ENCODE measurements at places on chromosomes 3 and 15.

- DNase-seq: no peak
Measured at GRCh38 chr3:28328188-28329151, 20.1 kb upstream of the ZCWPW2 start.

DNA sequence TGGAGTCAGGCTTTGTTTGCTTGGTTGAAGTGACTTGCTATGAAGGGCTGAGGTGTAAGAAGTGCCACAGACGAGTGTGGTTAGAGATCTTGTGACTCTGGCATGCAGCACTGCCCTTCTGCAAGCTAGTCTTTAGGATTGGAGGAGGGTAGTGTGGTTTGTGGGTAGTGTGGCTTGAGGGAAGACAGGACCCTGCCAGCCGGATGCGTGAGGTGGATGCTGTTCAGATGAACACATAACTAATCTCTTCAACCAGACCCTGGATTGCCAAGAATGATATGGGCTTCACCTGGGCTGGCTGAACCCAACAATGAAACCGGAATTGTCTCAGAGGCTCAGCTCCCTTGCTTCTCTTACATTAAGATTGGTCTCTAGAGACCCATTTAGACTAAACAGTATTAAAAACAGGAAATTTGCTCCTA lies 32.7 kb downstream of the STARD9 start:
- DNase-seq: peak; percentile 15

- no peak for DNase-seq
Measured at GRCh38 chr15:32838820-32839219, 121.0 kb downstream of the GREM1 start.

DNA sequence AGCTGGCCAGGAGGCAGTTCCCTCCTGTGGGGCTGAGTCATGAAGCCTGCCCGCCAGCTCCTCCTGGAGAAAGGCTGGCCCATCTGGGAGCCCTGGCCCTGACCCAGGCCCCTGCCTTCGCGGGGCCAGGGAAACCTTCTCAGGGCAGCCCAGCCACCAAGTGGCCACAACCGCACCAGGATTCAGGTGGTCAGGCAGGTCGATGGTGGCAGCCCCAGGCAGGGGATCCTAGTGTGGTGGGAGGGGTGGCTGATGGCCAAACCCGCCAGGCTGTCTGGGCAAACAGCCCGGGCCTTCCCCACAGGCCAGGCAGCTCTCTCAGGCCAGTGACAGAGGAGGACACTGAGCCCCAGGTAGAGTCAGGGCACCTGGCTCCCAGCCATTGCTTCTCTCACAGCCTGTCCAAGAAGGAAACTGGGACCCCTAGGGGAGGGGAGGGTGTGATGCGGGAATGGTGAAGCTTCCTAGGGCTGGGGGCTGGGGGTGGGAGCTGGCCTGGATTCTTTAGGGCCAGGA lies 1.2 kb downstream of the TWF2 start:
- DNase-seq: no peak

GRCh38 chr15:61275901-61276300 lies 46.8 kb upstream of the RORA start:
- DNase-seq: no peak

- DNase-seq: no peak
Measured at GRCh38 chr15:77859491-77860060, 217.9 kb downstream of the TBC1D2B start.

DNA sequence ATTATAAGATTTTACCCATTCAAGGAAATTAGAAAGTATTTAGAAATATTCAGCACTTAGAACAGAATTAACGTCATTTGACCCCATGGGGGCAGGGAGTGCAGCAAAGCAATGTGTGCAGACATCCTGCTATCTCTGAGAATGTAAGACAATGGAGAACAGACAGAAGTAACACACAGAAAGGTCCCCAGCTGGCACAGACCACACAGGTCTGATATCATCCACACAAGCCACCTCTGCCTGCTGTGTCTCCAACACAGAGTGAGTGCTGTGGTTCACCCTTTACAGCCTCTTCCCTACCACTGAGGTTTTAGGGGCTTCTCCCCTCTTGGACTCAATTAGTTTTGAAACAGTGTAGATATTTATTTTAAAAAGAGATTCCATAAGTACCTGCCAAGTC lies 16.1 kb downstream of the TXNRD3 start:
- DNase-seq: no peak

GRCh38 chr3:8529181-8529637 lies 27.6 kb downstream of the LMCD1 start:
- DNase-seq: no peak

DNA sequence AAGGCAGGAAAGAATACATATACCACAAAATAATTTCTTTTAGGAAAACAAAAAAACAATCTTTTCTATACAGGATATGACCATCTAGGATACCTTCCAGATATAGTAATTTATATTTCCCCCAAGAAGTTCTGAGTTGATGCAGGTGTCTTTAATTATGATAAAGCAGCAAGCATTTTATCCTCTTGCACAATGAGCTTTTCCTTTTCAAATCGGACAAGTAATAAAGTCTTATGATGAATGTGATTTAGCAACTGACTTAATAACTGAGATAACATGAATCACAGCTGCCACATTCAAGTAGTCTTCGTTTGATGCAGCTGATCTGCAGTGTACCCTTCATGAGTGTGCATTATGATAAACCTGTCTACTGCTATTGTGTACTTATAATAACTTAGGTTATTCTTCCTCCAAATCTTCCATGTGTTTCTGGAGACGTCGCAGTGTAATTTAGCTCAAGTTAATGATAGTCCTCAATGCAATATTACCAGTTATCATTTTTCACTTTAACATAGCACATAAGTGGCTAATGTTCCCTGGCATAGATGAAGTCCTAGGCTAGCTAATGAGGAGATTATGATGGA lies 260.3 kb upstream of the MRPL3 start:
- DNase-seq: no peak

DNA sequence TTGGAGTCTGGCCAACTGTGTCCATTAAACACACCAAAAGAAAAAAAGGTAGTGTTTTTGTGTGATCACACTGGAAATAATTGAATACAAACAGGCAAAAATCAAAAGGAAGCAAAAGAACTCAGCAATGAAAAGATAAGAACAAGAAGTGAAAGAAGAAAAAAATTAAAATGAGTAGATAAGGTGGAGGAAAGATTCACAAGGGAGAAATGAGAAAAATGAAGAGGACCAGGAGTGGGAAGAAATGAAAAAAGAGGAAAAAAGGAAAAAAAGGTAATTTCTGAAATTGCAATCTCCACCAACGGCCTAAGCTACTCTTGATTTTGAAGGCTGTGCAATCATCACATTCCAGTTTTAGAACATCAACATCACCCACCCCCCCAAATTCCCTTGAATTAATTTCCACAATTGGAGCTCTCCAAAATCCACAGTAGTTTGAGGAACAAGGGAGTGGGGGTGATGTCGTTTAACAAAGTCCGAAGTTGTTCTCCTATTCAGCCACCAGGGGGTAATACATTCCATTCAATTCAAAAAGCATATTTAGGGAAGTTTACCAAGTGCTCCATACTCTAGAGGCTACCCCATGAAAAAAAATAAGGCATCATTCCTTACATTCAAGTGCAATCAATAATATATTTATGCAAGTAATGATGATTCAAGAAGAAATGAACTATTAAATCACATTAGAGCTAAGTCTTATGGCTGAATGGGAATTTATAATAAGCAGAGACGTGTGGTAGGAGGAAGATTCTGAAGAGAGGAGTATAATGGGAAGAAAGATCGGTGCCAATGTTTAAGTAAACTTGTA lies 37.4 kb downstream of the ZNF860 start:
- DNase-seq: no peak

DNA sequence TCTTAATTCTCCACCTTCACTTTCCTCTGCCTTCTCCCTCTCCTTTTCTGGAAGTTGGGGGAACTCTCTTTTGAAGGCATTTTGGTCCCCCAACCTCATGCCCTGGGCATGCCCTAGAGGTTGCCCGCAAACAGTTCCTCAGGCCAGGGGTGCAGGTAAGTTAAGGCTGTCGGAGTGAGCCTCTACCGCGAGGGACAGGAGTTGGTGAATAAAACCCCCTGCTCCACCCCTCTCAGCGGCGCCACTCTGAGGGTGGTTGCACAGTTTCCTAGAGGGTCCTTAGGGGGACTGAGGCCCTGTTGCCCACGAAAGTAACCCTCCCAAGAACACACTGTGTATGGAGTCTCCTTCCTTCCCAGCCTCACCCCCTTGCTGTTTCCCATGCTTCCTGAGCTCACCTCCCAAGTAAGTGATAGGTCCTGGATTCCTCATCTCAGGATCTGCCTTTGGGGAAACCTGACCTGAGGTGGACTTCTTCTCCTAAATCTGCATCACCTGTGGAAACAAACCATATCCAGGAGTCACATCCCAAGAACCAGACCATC lies 23.1 kb upstream of the THSD4 start:
- no peak for DNase-seq

DNA sequence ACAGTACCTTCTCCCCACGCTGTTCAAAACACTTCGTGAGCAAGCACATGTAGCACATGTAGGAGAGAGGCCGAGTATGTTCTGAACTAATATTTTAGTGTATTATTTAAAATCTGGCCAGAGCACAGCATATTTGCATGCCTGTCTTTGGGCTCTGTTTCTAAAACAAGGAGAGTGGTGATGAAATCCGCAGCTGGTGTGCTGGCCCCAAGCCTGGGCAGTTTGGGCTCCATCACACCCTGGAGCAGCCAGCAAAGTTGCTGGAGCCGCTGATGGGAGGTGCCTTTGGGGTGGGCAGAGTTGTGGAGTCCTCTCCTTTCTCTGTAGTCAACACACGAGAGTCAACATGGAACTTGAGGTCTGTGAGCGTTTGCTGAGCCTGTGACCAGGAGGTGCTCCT lies 116.6 kb downstream of the SLCO3A1 start:
- no peak for DNase-seq

DNA sequence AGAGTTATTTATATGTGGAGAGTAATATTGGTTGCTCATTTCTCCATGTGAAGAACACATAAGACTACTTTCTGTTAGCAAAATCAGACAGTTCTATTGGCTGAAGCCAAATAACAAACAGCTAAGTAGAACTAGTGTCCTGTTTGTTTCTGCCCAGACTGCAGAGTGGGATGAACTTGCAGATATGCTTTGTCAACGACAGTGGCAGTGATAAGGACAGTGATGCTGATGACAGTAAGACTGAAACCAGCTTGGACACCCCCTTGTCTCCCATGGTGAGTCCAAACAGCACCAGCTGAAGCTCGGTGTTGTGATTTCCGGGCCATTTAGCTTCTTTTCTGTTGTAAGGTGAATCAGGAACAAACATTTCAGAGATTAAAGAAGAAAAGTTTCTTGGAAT lies 102.6 kb upstream of the IL12A start:
- no peak for DNase-seq

- DNase-seq: no peak
Measured at GRCh38 chr3:125023833-125024555, 31.8 kb downstream of the HEG1 start.

- no peak for DNase-seq
Measured at GRCh38 chr3:18892756-18893155, 255.6 kb upstream of the KCNH8 start.

Measured in stimulated activated CD8-positive, alpha-beta memory T cell treated with anti-CD3 and anti-CD28 coated beads, Interleukin-15, amount 100 ng/mL, for 4 hours (primary cell).